ENCODE measurements at places on chromosomes 12 and 14. TPM values are rescaled to one million over a fixed set of nuclear protein-coding genes. Genes with fewer than 3 reads are reported as not detected.

DNA sequence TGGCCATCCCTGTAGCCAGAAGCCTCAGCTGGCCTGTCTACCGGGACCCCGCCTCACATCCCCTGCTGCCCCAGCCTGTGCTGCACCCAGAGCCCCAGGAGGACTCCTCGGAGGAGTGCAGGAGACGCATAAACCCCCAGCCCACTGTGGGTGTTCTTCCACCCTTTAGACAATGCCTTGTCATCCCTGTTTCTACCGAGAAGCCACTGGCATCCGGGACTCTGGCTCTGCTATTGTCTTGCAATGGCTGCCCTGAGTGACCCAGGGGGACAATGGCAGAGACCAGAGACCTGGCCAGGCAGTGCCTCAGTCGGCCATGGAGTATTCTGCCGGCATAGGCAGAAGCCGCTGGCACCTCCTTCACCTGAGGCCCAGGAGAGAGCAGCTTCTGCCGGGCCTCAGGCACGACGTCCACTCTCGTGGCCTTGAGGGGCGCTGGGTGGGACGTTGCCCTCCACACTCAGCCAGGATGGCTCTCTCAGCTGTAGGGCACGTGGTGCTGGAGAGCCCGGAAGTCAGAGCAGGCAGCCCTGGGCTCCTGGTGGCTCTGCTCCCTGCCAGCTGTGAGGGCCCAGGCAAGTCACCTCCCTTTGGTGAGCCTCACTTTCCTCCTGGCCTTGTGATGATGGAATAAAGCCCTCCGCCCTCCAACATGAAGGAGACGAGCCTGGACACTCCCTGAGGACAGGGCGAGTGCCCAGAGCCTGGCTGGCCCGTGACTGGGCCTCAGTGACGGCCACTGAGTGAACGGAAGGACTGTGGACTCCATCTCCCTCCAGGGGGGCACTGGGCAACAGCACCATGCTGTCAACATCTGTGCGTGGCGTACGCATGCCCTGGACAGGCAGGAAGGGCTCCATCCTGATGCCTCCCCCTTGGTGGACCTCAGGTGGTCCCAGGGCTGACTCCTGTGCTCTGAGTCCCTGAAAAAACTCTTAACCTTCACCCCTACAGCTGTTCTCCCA, 41.0 kb downstream of the TRAFD1 start:
- no peak for DNase-seq

- DNase-seq, result no peak
These were observed 15.2 kb upstream of the WNT5B start for GRCh38 chr12:1613860-1614259.

GRCh38 chr12:51911788-51912711, 4.7 kb downstream of the ACVRL1 start:
- no peak for DNase-seq

DNA sequence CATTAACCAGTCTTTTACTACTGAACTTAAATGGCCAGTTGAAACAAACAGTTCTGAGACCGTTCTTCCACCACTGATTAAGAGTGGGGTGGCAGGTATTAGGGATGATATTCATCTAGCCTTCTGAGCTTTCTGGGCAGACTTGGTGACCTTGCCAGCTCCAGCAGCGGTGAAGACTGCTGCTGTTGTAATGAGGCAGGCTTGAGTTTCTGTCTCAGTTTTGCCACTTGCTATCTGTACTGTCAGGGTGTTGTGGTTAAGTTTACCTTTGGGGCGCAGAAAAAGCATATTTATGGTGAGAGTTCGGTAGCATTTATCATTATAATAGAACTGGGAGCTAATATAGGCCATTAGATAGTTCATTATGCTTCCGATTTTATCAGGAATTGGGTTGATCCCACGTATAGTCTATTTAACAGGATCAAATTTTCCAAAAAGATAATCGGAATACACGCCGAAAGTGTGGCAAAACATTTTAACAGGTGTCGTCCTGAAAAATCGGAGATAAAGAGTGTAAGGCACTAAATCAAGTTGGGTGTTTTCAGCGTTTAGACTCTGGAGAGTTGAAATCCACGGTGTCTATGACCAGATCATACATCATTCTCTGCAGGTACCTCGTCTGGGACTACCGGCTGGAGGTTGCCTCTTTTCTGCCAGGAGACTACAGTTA, 688 bp upstream of the NECAP1 start:
- DNase-seq, result no peak

GRCh38 chr12:122104844-122105243, 26.3 kb downstream of the MLXIP start:
- no peak for DNase-seq

DNA sequence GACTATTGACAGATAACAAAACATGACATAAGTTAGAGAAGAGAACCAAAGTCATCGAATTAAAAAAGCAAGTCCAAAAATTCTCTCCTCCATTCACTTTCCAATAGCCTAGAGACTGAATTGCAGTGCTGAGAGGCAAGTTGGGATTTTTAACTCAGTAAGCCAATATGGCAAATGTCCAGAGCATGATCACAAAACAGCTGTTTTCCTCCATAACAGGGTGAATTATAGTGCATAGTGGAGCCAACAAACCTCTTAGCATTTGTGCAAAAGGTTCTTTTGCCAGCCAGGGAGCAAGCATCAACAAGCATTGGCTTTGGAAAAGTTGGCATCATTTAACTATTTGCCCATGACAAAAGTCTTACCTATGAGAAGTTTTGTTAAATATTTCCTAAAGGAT, 458.8 kb upstream of the NOVA1 start:
- no peak for DNase-seq

GRCh38 chr14:90442388-90442787, 45.6 kb downstream of the CALM1 start:
- DNase-seq, result no peak

GRCh38 chr12:57176139-57176477, 28.7 kb upstream of the LRP1-AS start:
- DNase-seq, result no peak

GRCh38 chr12:52442600-52443061, 8.5 kb upstream of the KRT75 start:
- no peak for DNase-seq

DNA sequence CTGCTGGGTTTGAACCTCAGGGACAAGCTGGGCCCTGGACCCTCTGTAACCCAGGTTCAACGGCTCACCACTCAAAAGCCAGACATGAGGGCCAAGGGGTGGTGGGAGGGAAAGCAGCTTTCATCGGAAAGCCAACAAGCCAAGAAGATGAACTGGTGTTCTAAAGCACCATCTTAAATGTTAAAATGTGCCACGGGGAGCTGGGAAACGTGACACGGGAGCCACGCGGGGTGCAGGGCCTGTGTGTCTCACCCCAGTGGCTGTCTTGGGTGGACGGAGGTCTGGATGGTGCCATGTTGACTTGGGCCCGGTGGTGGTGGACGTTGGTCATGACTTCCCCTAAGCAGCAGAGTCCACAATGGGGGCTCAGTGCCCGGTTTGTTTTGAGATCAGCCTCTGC, 97.7 kb upstream of the SFSWAP start:
- no peak for DNase-seq

GRCh38 chr12:41919048-41919447, 225.6 kb downstream of the GXYLT1 start:
- DNase-seq, result no peak

GRCh38 chr12:92049403-92049802, 96.2 kb downstream of the BTG1 start:
- DNase-seq, result no peak

- no peak for DNase-seq
These were observed 42.6 kb upstream of the C12orf42 start for GRCh38 chr12:103538397-103538796.

DNA sequence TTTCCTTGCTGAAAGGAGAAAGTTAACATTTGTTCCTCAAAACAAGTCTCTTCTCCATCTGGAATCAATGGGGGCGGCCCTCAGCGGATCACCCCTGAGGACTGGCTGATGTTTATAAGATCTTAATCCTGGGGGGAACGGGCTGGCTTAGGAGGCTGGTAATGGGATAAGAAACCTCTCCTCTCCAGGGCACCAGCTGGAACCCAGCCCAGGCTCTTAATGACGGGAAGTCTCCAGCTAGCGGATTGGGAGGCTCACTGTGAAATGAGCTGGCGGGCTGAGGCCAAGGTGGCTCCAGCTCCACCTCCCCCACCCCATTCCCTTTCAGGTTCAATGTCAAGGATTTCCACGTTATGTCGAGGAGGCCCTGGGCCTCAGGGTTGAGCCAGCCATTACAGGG, 1133.0 kb downstream of the VRK1 start:
- no peak for DNase-seq

DNA sequence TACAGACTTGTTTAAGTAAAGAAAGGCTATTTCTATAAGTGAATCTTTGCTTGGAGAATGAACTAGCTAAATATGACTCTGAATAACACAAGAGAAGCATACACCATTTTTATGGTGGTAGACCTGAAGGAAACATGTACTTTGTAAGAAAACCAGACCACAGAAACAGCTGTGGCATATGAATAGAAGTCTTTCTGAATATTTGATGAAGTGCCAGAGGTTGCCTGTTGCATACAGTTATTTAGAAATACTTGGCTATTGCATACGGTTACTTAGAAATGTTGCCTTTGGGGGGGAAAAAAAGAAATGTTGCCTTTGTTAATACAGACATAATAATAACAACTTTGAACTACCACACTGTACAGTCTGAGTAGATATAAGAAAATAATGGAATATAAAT, 16.8 kb upstream of the LEMD3 start:
- no peak for DNase-seq

PRB2 gene
- not detected for total RNA-seq

TAS2R14 gene
- 3.1 TPM for total RNA-seq

CMA1 gene
- total RNA-seq, result not detected
